Inflammatory macrophage treated with lipopolysaccharide for 1 hour (primary cell): ENCODE measurements at places on chromosomes 16 and 17.
A peak's percentile ranks its signal among the peaks of the same experiment; 100 is the strongest.

DNA sequence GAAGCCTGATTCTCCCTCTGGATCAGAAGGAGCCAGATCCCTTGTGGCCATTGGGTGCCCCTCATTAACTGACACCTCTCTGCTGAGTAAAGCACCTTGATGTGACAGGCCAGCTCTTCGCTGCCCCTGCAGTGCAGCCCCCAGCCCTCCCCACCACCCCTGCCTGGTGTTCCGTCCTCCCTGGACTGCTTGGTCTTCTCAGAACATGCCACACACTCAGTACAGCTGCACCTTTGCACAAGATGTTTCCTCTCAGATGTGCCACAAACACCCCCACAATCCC lies 20.2 kb downstream of the GOSR2 start:
- DNase-seq = no peak

- peak; percentile 85 for DNase-seq
Measured at GRCh38 chr16:69157196-69157595, 24.7 kb downstream of the UTP4 start.

GRCh38 chr17:48290378-48290777 lies 139.6 kb downstream of the SKAP1 start:
- no peak for DNase-seq

DNA sequence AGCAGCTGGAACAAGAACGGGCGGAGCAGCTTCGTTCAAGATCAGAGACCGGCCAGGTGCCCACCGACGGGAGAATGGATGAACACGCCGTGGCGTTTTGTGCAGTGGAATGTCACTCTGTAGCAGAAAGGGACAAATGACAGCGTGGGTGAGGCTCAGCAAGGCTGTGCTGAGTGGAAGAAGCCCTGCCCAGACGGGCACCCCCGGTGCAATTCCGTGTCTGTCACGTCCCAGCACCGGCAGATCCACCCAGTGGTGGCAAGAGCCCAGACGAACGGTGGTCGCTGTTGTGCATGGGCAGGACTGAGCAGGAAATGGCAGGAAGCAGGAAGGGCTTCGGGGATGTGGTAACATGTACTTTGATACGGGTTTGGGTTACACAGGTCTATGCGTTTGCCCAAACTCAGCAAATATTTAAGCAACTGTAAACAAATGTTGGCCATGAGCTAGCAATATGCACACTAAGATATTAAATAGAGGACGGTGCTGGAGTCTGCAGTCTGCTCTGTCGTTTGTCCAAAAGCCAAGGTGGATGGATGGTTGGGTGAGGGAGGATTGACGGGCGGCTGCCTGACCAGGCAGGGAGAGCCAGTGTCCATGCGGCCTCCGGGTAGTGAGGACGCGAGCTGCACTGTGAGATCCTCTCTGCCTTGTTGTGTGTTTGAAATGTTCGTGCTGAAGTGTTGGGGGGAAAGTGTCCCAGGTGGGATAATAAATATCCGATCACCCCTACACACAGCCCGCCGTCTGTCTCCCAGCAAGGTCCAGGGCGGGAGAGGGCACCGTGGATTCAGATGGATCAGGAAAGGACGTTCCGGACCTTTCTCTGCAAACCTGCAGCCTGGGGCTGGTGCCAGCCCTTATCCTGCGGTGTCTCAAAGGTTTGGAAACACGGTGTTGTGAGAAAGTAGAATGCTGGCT lies 48.4 kb downstream of the COX4I1 start:
- no peak for DNase-seq

- peak; percentile 62 for DNase-seq
Measured at GRCh38 chr17:7136266-7136877, 21.8 kb upstream of the ASGR2 start.

GRCh38 chr17:65737451-65737850 lies 176.0 kb upstream of the AXIN2 start:
- no peak for DNase-seq

- DNase-seq = no peak
Measured at GRCh38 chr17:33396818-33397217, 103.7 kb upstream of the ASIC2 start.
